ENCODE measurements at places on chromosomes 7 and 10. TPM values are rescaled to one million over a fixed set of nuclear protein-coding genes. Genes with fewer than 3 reads are reported as not detected.
A peak's percentile ranks its signal among the peaks of the same experiment; 100 is the strongest.

DNA sequence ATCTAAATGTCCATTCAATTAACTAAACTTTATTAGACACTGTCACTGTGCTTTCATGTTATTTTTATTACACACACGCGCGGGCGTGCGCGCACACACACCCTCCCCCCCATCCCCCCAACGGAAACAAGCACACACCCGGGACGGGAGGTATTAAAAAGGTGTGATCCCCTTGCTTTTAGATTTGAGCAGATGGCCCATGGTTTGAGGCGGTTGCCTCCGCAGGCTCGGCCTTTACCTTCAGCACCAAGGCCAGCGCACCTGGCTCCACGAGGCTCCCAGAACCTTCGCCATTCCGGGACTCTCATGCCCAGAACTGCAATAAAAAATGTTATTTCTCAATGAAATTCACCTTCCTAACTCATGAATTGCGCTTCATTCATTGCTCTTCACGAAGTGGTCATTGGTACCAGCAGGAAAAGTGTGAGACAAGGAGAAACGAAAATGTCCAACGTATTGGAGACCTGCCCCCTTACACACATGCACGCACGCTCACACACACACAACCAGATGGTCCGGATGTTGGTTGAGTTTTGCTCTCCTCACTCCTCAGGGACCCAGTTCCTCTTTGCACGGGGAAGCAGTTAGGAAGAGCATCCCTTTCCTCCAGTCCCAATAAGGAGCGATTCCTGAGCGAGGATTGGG is 20.8 kb upstream of the PTF1A start:
- no peak for DNase-seq
- H3K4me3 ChIP-seq, result no peak overlapping the region
- H3K4me1 ChIP-seq, result no peaks in the 10 kb centered on the region
- H3K27ac ChIP-seq, result no peak overlapping the region

DNA sequence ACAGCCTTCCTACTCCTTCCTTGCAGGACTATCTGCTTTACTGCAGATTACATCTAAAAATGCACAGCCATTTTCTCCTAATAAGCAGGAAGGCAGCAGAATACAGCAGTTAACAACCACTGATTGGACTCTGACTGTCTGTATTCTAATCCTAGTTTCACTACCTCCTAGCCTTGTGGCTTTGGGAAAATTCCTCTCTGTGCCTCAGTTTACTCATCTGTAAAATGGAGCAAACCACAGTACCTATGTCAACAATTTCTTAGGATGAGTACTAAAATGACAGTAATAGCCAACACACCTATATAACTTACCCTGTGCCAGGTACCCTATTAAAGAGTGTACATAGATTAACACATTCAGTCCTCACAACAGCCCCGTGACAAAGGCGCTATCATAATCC is 89.5 kb downstream of the ELMO1 start:
- H3K4me3 ChIP-seq, result no peak overlapping the region
- no peak overlapping the region for H3K27ac ChIP-seq

DNA sequence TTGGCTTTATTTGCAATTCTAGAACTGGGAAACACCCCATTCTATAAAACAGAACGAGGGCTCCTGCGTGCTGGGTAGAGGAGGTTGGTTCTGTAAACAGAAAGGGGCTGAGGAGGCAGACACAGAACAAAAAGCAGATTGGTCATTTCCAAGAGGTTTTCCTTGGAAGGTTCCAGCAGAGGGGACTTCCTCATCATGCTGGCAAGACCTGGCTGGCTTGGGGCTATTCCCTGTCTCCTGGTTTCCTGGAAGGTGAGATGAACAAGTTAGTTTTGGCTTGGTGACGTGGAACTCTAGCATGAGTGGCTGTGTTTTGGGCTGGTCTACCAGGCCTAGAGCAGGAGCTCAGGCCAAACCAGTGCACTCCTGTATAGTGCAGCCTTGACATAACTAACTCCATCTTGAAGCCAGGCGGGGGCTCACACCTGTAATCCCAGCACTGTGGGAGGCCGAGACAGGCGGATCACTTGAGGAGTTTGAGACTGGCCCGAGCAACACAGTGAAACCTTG is 26.1 kb upstream of the DNAJB6 start:
- DNase-seq, result no peak
- H3K4me1 ChIP-seq, result peaks cover 25% of the 10 kb centered on the region
- H3K36me3 ChIP-seq, result no peaks in the 10 kb centered on the region

GRCh38 chr7:29285444-29285793 is 90.8 kb downstream of the CHN2 start:
- H3K4me3 ChIP-seq, result no peak overlapping the region
- no peaks in the 10 kb centered on the region for H3K27me3 ChIP-seq
- peaks cover 63% of the 10 kb centered on the region for H3K4me1 ChIP-seq
- no peak overlapping the region for H3K27ac ChIP-seq
- peak; percentile 28 for DNase-seq

DNA sequence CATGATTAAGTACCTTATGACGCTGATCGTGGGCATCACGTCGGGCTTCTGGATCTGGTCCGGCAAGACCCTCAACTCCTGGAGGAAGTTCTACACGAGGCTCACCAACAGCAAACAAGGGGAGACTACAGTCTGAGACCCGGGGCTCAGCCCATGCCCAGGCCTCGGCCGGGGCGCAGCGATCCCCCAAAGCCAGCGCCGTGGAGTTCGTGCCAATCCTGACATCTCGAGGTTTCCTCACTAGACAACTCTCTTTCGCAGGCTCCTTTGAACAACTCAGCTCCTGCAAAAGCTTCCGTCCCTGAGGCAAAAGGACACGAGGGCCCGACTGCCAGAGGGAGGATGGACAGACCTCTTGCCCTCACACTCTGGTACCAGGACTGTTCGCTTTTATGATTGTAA is 2.5 kb downstream of the FZD1 start:
- H3K4me1 ChIP-seq, result peaks cover 15% of the 10 kb centered on the region
- DNase-seq, result no peak
- no peaks in the 10 kb centered on the region for H3K36me3 ChIP-seq
- no peak overlapping the region for H3K4me3 ChIP-seq
- H3K27me3 ChIP-seq, result no peaks in the 10 kb centered on the region

DNA sequence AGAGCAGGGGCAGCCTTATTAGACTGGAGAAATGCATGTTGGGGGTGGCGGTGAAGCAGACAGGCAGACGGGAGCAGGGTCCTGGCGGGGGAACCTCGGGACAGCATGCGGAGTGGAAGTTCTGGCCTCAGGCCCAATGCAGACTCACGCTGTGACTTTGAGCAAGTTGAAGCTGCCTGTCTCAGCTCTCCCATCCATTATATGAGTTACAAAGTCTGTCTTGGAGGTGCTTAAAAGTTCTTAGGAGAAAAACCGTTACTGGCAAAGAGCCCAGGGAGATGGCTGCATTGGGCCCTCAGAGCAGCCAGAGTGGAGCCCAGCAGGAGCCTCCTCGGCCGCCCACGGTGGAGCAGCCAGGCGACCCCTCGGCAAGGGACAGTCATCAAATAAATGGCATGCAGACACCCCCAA is 509.5 kb downstream of the PLXNA4 start:
- H3K4me3 ChIP-seq, result no peak overlapping the region
- H3K27ac ChIP-seq, result no peak overlapping the region
- peaks cover 15% of the 10 kb centered on the region for H3K27me3 ChIP-seq
- no peak for DNase-seq

- H3K27me3 ChIP-seq, result no peaks in the 10 kb centered on the region
- H3K27ac ChIP-seq, result no peak overlapping the region
- H3K4me1 ChIP-seq, result no peaks in the 10 kb centered on the region
- no peak for DNase-seq
- H3K36me3 ChIP-seq, result no peaks in the 10 kb centered on the region
Observed at GRCh38 chr10:82190432-82191260, 315.7 kb downstream of the NRG3 start.

DNA sequence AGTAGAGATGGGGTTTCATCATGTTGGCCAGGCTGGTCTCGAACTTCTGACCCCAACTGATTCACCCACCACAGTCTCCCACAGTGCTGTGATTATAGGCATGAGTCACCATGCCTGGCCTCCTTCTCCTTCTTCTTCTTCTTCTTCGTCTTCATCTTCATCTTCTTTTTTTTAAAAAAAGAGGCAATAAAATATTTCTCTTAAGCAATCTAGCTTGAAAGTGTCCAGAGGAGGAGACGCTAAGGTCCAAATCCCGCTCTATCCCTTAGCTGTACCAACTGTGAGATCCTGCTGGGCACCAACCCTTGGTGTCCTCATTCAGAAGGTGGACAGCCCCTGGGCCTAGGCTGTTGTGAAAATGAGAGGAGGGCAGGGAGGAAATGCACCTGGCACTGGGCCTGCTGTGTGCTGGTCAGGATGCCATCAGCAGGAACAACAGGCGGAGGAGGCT is 13.9 kb upstream of the PSAP start:
- H3K36me3 ChIP-seq, result no peaks in the 10 kb centered on the region
- H3K4me1 ChIP-seq, result peaks cover 36% of the 10 kb centered on the region
- no peak for DNase-seq
- no peak overlapping the region for H3K4me3 ChIP-seq

Gene AEBP1
- not detected for total RNA-seq

Gene ANXA8L1
- total RNA-seq, result not detected

Gene KLF14
- total RNA-seq, result not detected

Gene FAM107B
- total RNA-seq, result 38.5 TPM

All from HepG2 (cell line).